ENCODE measurements at places on chromosomes 5 and 9.
A peak's percentile ranks its signal among the peaks of the same experiment; 100 is the strongest.

DNA sequence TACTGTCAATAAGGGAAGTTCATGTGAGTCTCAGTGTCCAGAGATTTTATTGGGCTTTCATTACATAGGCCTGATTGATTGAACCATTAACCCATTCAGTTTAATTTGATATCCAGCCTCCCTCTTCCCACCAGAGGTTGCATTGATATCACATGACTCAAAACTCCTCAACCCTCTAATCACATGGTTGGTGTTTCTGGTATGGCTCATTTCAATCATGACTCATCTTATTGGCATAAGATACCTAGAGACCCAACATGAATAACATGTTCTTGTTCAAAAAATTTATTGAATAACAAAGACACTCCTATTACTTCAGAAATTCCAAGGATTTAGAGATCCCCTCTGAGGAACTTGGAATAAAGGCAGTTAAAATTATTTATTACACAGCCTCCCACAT is 982.2 kb downstream of the TLE1 start:
- no peak for DNase-seq

- DNase-seq, result no peak
These were observed 45.5 kb downstream of the RASA1 start for GRCh38 chr5:87313216-87313615.

DNA sequence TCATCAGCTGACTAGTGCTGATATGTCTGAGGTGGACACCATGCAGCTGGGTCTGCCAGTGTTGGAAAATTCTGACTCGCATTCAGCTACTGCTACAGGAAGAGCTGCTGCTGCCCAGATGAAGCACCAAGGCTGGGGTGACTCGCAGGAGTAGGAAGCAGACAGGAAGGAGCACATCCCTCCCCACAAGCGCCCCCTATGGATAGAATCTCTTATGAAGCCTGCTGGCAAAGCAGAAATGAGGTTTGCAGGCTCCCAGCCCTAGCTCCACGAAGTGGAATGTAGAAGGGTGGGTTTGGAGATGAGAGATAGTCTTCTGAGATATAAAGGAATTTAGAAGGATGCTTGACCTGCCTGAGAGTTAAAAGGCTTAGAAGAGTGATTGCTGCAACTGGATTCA is 443.0 kb downstream of the ACTL7B start:
- DNase-seq, result no peak

DNA sequence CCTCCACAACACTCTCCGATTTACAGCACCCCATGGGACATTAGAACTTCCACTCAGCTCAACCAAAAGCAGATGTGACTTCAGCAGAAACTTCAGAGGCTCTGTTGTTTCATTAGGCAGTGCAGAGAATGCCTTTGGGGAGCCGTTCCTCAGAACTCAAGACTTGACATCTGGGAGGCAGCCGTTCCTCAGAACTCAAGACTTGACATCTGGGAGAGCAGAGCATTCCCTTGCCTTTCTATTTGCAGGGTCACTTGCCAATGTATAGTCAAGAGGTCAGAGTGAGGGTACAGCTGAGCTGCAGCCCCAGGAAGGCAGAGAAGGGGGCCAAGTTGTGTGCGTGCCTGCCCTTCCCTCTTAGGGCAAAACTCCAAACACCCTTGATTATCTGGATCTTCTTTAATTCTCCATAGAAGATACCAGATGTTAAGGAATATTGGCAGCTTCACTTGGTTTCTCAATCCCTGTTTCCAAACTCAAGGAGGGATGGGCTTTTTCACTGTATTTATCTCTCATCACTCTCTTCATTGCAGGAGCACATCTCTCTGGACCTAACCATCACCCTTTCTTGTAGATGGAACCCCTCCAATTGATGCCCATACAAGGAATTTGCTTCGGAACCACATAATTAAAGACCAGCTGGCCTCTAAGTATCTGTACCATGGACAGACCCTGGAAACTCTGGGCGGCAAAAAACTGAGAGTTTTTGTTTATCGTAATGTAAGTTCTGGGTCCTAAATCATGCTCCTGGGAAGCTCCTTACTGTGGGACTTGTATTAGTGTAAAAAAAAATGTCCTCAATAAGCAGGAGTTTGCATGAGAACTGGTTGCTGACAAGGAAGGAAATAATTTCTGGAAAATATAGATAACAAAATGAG is 25.6 kb downstream of the TGFBI start:
- no peak for DNase-seq

DNA sequence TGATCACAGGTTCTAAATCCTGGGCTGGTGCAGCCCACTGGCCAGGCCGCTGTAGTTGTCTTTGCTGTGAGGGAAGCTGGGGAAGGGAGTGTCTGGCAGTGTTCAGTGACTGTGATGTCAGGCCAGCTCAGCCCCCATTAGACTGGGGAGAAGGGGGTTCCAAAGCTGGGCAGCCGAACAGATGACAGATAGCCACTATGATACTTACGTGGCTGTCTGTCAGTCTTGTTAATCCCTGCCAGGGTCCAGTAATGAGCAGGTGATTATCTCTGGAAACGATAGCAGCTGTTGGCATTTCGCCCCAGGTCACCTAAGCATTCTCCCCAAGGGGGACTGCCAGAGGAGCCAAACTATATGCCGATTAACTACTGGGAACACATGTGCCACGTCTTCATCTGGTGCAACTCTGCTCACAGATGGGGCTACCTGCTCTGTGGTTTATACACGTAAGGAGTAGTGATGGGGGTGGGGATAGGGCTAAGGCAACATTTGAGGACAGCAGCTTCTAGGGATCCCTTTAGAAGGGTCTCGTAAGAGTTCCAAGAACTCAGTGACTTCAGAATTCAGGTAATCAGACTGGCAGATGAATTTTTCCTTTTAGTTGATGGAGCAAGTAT is 396.3 kb downstream of the KDM4C start:
- no peak for DNase-seq

DNA sequence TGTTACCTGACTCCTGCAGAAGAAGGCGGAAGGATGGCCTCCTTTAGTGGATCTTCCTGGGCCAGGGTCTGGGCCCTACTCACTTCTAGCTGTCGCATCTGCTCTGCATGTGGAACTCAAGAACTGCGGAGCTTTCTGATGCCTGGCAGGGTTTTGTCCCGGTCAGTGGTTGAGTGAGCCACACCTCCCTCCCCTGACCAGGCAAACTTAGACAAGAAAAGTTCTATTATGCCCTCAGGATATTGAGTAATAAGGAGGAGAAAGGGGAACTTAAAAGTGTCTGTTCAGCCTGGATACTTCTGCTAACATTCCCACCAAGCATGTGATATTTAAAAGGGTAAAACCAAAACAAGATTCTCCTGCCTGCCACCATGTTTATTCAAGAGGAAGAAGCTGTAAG is at the start of gene FYB1:
TSS of gene FYB1 (minus strand) at position 127 of the 400 bp plus-strand sequence. CDS start 16,603 bp downstream, outside the sequence.
- DNase-seq, result no peak

GRCh38 chr5:16178745-16179372 is 732 bp downstream of the MARCHF11 start:
- DNase-seq, result no peak

DNA sequence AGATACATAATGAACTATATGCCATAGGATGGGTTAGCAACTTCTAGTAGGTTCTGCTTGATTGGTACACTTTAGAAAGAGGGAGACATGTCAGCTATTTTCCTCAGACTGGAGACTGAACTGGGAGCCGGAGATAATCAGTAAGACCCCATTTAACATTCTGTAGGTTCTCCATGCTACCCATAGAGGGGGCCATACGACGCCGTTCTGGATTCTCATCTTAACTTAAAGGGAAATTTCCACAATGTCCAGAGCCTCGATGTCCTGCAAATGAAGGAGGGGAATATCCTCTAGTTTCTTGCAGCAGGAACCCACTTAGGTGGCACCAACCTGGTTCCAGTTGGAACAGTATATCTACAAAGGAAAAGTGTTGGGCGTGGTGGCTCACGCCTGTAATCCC is 22.3 kb upstream of the NPM1 start:
- DNase-seq, result no peak

DNA sequence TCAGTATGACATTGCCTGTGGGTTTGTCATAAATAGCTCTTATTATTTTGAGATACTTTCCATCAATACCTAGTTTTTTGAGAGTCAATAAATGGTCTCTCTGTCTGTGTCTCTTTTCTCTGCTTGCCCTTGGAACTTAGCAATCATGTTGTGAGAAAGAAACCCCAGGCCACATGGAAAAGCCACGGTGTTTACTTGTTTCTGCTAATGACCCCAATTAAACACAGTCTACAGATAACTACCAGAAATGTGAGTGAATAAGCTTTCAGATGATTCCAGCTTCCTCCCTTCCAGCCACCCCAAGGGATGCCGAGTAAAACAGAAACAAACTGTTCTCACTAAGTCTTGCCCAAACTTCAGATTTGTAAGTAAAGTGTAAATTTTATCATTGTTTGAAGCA is 584.9 kb downstream of the MAT2B start:
- DNase-seq, result no peak

- DNase-seq, result no peak
These were observed 220.9 kb downstream of the TRIM32 start for GRCh38 chr9:116907989-116908388.

DNA sequence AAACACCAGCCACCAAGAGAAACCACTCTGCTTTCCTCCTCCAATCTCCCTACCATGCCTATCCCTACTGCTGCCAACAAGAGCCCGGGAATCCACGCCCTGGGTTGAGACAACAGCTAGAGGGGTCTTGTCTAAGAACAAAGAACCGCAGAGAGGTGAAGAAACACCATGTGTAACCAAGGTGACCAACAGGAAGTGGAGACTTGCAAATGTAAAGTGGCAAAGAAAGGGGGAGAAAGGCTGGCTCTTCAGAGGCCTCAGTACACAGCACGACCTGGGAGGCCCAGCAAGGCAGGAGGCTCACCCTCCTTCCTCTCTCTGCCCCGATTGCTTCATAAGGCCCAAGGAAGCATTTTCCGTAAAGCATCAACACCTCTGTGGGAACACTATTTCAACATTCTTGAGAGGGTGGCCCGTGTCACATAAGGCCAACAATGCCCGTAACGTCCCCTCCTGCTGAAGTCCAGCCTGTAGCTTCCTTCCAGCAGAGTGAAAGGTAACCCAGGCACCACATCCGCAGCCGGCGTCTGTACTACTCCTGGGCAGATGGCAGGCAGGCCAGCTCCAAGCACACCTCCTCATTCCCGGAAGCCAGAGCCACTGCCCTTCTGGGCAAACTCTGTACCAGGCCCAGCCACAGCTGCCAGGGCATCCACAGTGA is 18.3 kb downstream of the CCNJL start:
- DNase-seq, result peak; percentile 75

All from NK-92 treated with Interleukin-12 subunit alpha and Interleukin-12 subunit beta, amount 100 ng/mL, for 24 hours (cell line).